NCI-H510A treated with DMSO at 0.1 percent for 48 hours (cell line): ENCODE measurements at places on chromosomes 12 and 14.

DNA sequence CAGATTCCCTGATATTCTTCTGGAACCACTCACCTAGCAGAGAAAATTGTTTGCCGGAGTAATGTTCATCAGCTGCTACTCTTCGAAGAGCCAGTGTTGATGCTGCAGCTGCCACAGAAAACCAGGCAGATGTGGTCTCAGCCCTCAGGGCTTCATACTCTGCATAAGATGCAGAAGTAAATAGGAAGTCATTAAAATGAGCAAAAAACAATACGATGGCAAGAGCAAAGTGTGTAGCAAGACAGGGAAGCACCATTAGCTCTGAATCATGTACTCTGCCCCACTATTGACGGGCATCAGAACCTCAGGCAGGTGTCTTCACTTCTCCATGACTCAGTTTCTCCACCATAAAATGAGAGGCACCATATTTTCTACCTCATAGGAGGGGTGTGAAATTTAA is 991.6 kb upstream of the TMEM132C start:
- no peak for DNase-seq

DNA sequence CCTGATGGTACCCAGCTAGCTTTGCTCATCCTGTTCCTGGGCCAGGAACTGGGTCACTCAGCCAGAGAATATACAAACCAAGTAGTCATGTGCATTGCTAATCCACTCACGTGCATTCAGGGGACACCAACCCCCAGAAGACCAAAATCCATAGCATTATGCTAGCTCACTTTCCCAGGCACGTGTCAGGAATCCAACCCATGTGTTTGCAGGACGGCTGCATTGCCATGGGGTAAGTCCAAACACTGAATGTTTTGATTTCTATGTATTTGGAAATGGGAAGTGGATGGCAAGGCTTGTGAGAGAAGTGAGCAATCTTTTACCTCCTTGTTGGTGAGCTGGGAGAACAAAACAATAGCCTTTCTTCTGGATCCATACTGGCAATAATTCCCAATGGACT is 87.1 kb upstream of the FOXN3 start:
- DNase-seq: no peak

DNA sequence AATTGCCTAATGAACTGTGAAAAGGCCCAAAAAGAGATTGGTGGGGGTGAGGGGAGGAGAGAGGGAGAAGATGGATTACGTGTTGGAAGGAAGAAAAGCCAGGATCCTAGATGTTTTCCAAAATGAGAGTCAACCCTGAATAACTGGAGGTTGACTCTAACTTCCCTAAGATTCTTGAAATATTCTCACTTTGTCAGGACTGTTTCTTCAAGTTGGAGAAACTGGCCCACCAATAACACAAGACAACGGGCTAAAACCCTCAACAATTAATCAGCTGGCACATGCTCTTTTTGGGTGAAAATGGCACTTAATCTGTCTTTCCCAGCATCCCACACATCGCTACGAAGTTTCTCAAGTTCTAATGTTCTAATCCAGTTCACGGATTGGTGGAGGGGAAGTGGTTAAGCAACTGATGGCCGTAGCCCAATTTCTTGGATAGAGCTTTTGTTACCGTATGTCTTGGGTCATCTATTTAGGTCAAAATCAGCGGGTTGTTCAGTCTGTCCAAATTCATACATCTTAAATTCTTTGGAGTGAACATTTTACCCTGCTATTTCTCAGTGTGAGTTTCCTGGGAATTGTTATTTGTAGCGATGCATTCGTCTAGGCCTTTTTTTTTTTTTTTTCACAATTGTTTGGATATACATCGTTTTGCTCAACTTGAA is 49.0 kb downstream of the GPHB5 start:
- no peak for DNase-seq

DNA sequence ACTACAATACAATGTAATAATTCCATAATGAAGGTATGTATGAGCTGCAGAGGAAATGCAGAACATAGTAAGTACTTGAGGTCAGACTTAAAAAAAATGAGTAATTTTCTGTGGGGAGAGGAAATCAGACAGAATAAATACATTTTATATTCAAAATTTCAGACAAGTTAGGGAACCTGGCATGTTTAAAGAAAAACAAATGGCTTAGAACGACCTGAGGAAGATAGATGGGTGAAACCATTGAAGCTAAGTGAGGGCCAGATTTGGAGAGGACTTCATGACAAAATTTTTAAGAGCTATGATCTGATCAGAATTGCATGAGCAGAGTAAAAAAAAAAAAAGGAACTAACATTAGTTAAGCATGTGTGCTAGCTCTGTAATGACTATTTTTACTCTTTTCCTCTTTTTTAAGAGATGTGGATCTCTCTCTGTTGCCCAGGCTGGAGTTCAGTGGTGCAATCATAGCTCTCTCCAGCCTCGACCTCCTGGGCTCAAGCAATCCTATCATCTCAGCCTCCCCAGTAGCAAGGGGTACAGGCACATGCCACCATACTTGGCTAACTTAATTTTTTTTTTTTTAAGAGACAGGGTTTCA is 157.6 kb upstream of the PDE3A start:
- DNase-seq: no peak

GRCh38 chr12:92556141-92556540 is 146.6 kb upstream of the PLEKHG7 start:
- DNase-seq: no peak

- DNase-seq: no peak
Measured at GRCh38 chr12:73452672-73453469, 1084.8 kb upstream of the ATXN7L3B start.

GRCh38 chr12:43392116-43392515 is 159.9 kb downstream of the ADAMTS20 start:
- DNase-seq: no peak

DNA sequence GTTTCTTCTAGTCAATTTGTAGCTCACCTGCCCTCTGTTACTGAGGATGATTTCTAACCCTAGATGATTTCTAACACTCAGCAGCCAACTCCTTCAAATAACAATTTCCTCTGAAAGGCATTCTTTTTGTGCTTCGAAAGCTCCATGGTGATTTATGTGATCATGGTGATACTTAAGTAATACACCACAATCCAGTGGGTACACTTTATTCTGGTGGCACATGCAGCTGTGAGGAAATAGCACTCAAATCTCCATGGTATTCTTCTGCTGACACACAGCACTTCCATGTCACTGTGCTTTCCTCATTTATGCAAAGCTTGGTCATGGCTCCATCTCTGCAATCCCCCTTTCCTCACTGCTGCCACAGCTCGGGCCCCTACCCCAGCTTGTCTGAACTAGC is 73.7 kb downstream of the PTPN21 start:
- DNase-seq: no peak
